Right renal pelvis (tissue), 4 donors: ENCODE measurements at places on chromosomes 11 and 22.

DNA sequence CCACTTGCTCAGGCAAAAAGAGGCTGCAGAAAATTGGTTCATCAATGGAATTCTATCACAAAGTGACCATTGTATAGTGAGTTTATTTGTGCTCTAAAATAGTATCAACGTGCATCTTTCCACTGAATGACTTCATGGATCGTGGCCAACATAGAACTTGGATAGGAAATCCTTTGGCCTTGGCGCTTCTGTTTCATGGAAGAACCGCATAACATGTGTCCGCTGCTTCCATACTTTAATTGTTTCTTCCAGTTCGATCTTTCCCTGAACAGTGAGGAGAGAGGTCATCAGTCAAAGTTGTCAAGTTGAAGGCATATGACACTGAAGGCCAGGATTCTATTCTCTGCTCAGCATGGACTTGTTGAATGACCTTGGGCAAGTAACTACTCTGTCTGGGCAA lies 4.5 kb downstream of the NDUFA6 start:
- DNase-seq = no peak

GRCh38 chr11:75802913-75803820 lies 11.8 kb upstream of the UVRAG start:
- DNase-seq = peak; percentile 67

- DNase-seq = no peak
Observed at GRCh38 chr11:3853899-3854659, 1.4 kb upstream of the STIM1 start.

DNA sequence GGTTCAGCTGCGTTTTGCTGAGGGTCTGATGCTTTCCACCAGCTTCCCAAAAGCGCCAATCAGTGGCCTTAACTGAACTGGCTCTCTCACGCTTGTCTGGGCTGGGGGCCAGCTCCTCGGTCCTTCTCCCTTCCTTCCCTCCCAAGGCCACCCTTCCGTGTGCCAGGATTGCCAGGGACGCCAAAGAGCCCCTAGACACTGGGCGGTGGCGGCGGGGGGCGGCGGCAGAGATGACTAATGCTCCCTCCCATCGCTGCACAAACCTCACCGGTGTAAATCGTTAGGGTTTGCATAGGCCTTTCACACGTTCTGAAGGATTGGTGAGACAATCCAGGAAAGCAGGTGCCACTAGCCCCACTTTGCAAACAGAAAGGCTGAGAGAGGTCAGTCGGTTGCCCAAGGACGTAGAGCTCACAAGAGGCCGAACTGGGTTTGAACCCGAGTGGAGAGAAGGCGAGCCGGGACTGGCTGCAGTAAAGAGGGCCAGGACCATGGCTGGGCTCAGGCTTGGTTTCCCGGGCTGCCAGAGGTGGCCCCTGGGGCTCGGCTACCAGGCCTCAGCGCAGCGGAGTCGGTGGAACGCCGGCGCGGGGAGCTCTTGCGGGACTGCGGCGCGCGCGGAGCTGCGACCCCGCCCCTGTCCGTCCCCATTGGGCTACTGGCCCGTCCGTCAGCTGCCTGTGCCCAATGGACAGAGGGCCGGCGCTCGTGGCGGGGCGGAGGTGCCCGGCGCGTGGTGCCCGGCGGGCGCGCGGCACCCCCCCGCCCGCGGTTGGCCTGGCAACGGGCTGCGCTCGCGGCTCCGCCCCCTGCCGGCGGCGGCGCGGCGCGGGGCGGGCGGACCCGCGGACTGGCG lies 589 bp upstream of the GNAZ start:
- peak; percentile 73 for DNase-seq

GRCh38 chr22:20015971-20016733 lies 471 bp downstream of the ARVCF start:
- no peak for DNase-seq
